ENCODE measurements at places on chromosomes 13 and 19. TPM values are rescaled to one million over a fixed set of nuclear protein-coding genes. Genes with fewer than 3 reads are reported as not detected.

The ZNF653 gene
- total RNA-seq: 9.8 TPM

The TDRD12 gene
- 0.03 TPM for total RNA-seq

The TNFSF9 gene
- 3.0 TPM for total RNA-seq

The PTPRS gene
- 0.03 TPM for total RNA-seq

The FUT6 gene
- total RNA-seq: not detected

The KLK15 gene
- not detected for total RNA-seq

The EFNB2 gene
- 30.0 TPM for total RNA-seq

The CBY2 gene
- not detected for total RNA-seq

The CCDC8 gene
- total RNA-seq: not detected

The USHBP1 gene
- 0.08 TPM for total RNA-seq

The CEACAM3 gene
- total RNA-seq: not detected

The ZNF880 gene
- not detected for total RNA-seq

The ZNF564 gene
- total RNA-seq: 1.5 TPM

The FCHO1 gene
- total RNA-seq: 1.2 TPM

The FGF9 gene
- 3.7 TPM for total RNA-seq

The ZNF728 gene
- total RNA-seq: not detected

The PSG7 gene
- total RNA-seq: not detected

The CYP2A7 gene
- not detected for total RNA-seq

The CLIP3 gene
- 0.13 TPM for total RNA-seq

The RFPL4AL1 gene
- not detected for total RNA-seq

The VSTM2B gene
- not detected for total RNA-seq

The GAPDHS gene
- not detected for total RNA-seq

The KCNN4 gene
- 0.44 TPM for total RNA-seq

The NKPD1 gene
- total RNA-seq: 1.4 TPM

The SELENOV gene
- total RNA-seq: not detected

The CCDC106 gene
- 11.4 TPM for total RNA-seq

The OR7D2 gene
- total RNA-seq: not detected

The ZNF530 gene
- 2.7 TPM for total RNA-seq

The NXNL1 gene
- total RNA-seq: not detected

The CRB3 gene
- 101 TPM for total RNA-seq

The PCDH8 gene
- not detected for total RNA-seq

The MED26 gene
- 9.6 TPM for total RNA-seq

The SRRM5 gene
- total RNA-seq: 0.50 TPM

The SLC6A16 gene
- 0.26 TPM for total RNA-seq

The NDUFA13 gene
- total RNA-seq: 202 TPM

The ESD gene
- 67.8 TPM for total RNA-seq

The IGFLR1 gene
- 10.0 TPM for total RNA-seq

The NLRP4 gene
- not detected for total RNA-seq

The CEACAM20 gene
- total RNA-seq: not detected

The ATP8B3 gene
- total RNA-seq: 2.0 TPM

The VWA8 gene
- total RNA-seq: 16.8 TPM

The ZNF749 gene
- 27.6 TPM for total RNA-seq
